ENCODE measurements at places on chromosomes 2 and 18.

GRCh38 chr18:56661360-56662062 lies 10.4 kb downstream of the WDR7 start:
- no peak for DNase-seq
- no peak overlapping the region for H3K4me3 ChIP-seq
- no peak overlapping the region for H3K27ac ChIP-seq

GRCh38 chr18:79873449-79874110 lies 75.8 kb downstream of the KCNG2 start:
- H3K4me3 ChIP-seq, result no peak overlapping the region
- no peak for DNase-seq
- H3K27me3 ChIP-seq, result no peaks in the 10 kb centered on the region

DNA sequence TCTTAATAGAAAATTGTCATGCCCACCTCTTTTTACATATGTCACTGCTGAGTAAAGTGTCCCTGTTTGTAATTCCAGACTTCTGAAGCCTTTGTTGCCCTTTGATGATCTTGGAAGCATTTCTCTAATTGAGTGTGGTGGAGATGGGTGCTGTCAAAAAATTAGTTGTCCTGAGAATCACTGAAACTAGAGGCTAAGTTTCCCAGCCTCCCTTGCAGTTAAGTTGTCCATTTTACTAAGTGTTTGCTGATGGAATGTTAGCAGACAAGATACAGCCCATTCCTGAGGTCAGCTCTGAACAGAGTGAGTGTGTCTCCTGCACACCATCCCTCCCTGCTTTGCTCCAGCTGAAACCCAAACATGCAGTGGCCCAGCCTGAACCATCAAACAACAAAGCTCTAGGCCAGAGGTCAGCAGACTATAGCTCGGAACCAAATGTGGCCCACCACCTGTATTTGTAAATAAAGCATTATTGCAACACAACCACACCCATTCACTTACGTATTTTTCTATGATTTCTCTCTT lies 28.1 kb upstream of the TMEM177 start:
- H3K4me1 ChIP-seq, result no peaks in the 10 kb centered on the region
- H3K27me3 ChIP-seq, result peaks cover 13% of the 10 kb centered on the region
- H3K36me3 ChIP-seq, result no peaks in the 10 kb centered on the region
- H3K4me3 ChIP-seq, result no peak overlapping the region
- no peak for DNase-seq
- no peak overlapping the region for H3K27ac ChIP-seq

GRCh38 chr2:11955884-11956291 lies 209.5 kb downstream of the LPIN1 start:
- H3K4me1 ChIP-seq, result peaks cover 4% of the 10 kb centered on the region
- H3K4me3 ChIP-seq, result no peak overlapping the region
- peaks cover 15% of the 10 kb centered on the region for H3K27me3 ChIP-seq
- no peak for DNase-seq

GRCh38 chr2:127485694-127486071 lies 40.6 kb downstream of the IWS1 start:
- H3K36me3 ChIP-seq, result peaks cover 57% of the 10 kb centered on the region
- H3K27me3 ChIP-seq, result no peaks in the 10 kb centered on the region
- peak overlapping the region; percentile 58 for H3K27ac ChIP-seq
- no peak overlapping the region for H3K4me3 ChIP-seq

Measured in activated CD4-positive, alpha-beta T cell treated with anti-CD3 and anti-CD28 coated beads for 36 hours (primary cell).